Fibroblast of the aortic adventitia (primary cell): ENCODE measurements at places on chromosomes 12 and 14.

DNA sequence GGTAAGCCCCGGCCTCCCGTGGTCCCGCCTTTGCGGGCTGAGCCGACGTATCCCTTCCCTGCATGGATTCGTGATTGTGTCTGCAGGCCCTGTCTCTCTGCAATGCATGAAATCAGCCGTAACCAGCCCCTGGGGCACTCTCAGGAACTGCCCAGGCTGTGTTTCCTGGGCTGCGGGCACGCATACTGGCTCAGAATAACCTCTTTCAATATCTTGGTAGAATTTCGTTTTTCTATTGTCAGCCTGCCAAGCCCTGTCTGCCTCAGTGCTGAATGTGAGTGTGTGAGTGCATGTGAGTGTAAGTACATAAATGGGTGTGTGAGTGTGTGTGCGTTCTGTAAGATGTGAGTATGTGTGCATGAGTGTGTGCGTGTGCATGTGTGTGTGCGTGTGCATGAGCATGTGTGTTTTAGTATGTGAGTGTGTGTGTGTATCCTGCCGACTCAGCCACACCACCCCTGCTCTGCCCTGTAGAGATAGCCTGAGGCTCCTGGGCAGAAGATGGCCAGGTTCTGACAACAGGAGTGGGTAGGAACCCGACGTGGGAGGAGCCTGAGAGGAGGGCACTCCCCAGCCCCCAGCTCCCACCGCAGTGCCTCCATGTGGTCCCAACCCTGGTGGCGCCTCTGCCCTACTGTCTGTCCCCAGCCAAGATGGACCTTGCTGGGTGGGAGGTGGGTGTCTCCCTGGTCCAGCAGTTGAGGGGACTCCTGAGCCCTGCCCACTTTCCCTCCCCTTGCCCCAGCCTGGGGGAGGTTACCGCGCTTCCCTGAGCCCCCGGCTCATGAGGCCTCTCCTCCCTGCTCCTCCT, 268.8 kb downstream of the ADGRD1 start:
- no peak for DNase-seq

GRCh38 chr12:85784096-85784720, 52.0 kb downstream of the RASSF9 start:
- DNase-seq = peak; percentile 55

DNA sequence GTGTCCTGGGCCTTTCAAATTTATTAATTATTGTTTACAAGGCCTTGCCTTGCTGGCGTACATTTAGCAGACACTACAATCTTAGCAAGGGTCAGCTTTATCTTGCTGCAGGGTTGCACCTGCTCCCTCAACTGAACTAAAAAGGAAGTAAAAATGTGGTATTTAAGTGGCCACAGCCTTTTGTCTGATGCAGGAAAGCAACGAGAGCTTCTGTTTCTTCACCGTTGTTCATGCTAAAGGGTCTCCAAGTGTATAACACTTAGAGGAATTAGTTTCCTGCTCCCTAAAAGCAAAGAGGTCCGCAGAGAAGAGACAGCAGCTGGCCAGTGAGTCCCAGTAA, 62.8 kb upstream of the EGLN3 start:
- no peak for DNase-seq

DNA sequence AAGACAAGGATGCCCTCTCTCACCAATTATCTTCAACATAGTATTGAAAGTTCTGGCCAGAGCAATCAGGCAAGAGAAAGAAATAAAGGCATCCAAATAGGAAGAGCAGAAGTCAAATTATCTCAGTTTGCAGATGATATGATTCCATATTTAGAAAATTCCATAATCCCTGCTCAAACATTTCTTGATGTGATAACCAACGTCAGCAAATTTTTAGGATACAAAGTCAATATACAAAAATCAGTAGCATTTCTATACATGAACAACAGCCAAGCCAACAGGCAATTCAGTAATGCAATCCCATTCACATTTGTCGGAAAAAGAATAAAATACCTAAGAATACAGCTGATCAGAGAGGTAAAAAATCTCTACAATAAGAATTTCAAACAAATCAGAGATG, 969.7 kb upstream of the USP15 start:
- no peak for DNase-seq

DNA sequence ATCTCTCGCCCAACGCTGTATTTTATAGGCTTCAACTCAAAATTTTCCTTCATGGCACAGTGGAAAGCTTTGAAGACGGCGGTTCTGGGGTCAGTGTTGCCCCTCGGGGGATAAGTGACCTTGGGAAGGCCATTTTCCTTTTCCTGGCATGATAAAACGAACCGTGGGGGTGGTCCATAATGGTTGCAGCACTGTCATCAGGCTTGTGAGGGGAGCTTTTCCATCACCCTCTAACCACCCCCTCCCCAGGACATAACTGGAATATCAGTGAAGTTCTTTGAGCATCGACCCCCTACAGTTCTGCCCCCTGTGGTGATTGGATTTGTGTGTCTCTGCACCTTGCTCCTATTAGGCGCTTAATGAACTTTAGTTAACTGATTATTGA, 16.0 kb downstream of the FOS start:
- DNase-seq = no peak

DNA sequence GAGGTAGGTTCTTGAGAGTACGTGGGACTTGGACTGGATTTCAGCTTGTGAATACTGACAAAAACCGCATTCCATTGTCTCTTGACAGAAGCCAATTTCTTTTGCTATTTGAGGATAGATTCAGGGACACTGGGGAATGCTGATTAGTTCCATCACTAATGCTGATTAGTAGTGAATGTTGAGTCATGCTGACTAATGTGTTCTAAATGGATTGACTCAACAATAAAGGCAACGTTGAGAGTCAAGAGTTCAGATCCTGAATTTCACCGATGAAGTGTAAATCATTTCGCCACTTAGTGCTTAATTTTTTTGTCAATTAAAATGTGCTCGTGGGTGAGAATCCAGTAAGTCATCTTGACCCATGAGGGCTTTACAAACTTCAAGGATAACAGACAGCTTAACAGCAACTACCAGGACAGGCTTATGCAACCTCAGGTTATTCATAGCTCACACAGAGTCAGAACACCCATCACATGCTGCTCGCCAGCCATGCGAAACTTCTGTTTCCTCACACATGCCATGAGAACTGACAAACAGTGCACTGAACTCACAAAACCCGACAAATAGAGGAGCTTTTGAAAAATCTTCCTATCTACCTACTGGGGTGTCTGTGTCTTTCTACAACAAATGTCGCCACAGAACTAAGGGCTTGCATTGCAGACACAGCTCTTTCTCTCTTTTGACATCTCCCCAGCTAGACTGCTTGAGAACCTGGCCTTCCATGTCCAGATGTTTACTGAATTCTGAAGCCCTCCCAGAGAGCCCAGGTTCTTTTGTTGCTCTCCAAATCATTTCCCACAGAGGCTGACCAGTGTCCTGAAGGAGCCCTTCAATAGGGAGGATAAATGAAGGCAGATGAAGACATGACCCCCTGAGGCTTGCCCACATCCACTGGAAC, 316.4 kb downstream of the ZFP36L1 start:
- DNase-seq = peak; percentile 92

DNA sequence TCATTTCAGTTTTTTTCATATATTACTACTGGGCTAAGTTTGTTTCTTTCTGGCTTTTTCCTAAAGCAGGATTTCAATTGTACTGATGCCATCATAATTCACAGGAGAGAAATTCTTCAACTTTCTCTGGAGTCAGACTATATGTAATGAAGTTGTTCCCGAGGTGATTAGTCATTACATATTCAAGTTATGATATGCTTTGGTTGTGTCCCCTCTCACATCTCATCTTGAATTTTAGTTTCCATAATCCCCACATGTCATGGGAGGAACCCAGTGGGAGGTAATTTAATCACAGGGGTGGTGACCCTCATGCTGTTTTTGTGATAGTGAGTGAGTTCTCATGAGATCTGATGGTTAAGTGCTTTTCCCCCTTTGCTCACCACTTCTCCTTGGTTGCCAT, 227.5 kb upstream of the LRIG3 start:
- no peak for DNase-seq

- no peak for DNase-seq
Observed at GRCh38 chr14:104106471-104106991, 21.0 kb downstream of the ASPG start.

- no peak for DNase-seq
Observed at GRCh38 chr14:93803408-93804318, 15.4 kb upstream of the PRIMA1 start.

- DNase-seq = peak; percentile 32
Observed at GRCh38 chr14:31419179-31419966, 977 bp downstream of the HEATR5A start.

GRCh38 chr12:91706466-91706865, 439.2 kb downstream of the BTG1 start:
- DNase-seq = no peak

DNA sequence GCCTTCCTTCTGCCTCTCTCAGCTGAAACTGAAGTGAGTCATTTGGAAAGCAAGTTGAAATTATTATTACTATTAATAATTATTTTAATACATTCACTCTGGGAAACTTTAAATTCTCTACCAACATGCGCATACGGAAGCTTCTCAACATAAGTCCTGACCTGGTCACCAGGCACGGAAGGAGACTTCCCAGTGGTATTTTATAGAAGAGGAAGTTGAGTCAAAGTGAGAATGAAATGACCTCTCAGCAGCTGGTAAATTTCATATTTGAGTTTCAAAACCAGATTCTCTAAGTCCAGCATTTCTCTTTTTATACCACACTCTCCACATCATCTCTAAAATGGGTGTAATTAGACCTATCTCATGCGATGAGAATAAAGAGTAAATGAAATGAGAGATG, 747.4 kb downstream of the VRK1 start:
- no peak for DNase-seq

GRCh38 chr12:6280672-6281071, 29.8 kb upstream of the PLEKHG6 start:
- no peak for DNase-seq

- DNase-seq = no peak
Observed at GRCh38 chr14:98375566-98375965, 896.4 kb downstream of the BCL11B start.

DNA sequence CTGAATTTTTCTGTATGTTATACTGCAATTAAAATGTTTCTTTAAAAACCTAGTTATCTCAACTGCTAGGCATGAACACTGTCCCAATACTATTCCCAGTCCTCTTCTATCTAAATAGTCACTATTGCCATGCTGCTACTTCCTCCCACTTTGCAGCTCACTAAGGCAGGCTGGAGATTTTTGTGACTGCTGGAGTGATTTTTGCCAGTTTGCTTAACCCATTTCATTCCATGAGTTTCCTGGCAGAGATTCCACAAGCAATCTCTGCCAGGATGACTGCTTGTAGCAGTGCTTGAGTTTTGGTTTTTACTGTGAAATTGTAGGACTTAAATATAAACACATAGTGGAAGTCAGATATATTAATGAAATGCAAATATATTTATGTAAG, 80.8 kb downstream of the BHLHE41 start:
- peak; percentile 66 for DNase-seq

- DNase-seq = no peak
Observed at GRCh38 chr14:74223016-74223415, 16.2 kb upstream of the VSX2 start.

GRCh38 chr14:106586098-106586704, 1059.8 kb downstream of the TMEM121 start:
- no peak for DNase-seq

- DNase-seq = no peak
Observed at GRCh38 chr12:120710805-120711296, 593 bp downstream of the UNC119B start.

GRCh38 chr14:69539631-69540410, 34.9 kb downstream of the CCDC177 start:
- peak; percentile 85 for DNase-seq

- no peak for DNase-seq
Observed at GRCh38 chr14:73817020-73817655, 34.5 kb upstream of the PTGR2 start.

DNA sequence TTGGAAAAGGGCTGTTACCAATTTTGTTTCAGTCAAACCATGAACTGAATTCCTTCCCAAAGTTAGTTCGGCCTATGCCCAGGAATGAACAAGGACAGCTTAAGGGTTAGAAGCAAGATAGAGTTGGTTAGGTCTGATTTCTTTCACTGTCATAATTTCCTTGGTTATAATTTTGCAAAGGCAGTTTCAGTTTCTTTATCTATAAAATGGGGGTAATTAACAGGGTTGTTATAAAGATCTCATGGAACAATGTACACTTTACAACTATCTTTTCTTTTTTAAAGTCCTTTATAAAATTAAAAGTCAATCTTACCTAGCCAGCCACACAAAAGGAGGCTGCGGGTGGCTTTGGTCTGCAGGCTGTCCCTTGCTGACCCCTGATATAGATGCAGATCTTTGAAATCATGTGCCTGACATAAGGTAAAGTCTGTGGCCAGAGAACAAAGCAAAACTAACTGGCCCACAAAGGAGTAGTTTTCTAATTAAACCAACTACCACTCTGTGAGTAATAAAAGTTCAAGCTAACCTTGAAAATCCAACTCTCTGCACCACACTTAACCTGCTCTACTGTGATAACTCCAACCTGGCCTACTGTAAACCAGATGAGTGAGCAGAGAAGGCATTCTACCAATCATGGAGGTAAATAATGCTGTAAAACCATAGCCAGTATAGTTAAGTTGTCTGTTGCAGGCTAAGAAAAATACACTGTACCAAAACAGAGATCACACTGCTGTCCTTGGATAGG, 49.5 kb downstream of the SLC38A1 start:
- no peak for DNase-seq

DNA sequence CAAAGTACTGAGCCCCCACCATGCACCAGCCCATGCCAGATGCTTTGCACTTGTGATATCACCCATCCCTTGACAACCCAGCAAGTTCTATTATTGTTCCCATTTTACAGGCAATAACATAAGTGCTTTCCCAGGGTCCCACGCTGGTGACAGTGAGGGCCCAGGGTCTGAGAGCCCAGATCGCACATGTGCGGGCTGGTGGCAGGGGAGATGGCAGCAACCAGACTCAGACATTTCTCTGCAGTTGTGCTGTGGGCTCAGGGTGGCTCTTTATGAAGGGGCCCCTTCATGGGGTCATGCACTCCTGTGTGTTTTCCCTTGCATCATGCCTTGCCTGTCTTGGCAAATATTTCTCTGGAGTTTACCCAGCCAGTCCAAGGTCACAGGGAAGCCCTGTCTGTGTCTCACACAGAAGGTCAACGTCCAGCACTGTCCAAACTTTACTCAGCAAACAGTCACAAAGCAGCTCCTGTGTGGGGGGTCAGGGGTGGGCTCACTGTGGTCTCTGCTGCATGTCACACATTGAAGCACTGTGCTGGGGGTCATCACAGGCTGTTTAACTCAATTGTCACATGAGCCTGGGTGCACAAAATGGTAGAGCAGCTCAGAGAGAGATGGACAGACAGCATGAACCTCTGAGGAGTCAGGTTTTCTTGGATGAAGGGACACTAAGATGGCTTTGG, 12.7 kb downstream of the SERPINA5 start:
- no peak for DNase-seq
